ENCODE measurements at places on chromosomes 12 and 14.

DNA sequence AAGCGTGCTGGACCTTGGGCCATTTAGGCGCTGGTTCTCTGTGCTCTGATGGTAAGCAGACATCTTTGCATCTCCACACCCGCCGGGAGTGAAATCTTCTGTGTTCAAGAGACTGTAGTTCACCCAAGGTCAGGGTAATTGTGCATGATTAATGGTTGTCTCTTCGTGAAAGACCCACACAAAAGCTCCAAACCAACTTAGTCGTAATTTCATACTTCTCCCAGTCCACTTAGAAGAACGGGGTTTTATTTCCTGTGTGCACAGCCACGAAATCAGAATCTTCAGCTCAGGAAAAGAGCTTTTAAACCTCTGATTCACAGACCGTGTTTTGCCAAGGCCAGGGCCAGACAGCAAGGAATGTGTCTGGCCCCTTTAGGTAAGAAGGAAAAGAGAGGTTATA is 640.9 kb downstream of the MED13L start:
- H3K36me3 ChIP-seq: no peaks in the 10 kb centered on the region
- no peaks in the 10 kb centered on the region for H3K4me1 ChIP-seq
- DNase-seq: no peak
- no peak overlapping the region for H3K27ac ChIP-seq

- DNase-seq: no peak
- no peaks in the 10 kb centered on the region for H3K36me3 ChIP-seq
- H3K27me3 ChIP-seq: no peaks in the 10 kb centered on the region
- H3K4me3 ChIP-seq: no peak overlapping the region
Observed at GRCh38 chr14:51089278-51089677, 5.6 kb downstream of the TRIM9 start.

DNA sequence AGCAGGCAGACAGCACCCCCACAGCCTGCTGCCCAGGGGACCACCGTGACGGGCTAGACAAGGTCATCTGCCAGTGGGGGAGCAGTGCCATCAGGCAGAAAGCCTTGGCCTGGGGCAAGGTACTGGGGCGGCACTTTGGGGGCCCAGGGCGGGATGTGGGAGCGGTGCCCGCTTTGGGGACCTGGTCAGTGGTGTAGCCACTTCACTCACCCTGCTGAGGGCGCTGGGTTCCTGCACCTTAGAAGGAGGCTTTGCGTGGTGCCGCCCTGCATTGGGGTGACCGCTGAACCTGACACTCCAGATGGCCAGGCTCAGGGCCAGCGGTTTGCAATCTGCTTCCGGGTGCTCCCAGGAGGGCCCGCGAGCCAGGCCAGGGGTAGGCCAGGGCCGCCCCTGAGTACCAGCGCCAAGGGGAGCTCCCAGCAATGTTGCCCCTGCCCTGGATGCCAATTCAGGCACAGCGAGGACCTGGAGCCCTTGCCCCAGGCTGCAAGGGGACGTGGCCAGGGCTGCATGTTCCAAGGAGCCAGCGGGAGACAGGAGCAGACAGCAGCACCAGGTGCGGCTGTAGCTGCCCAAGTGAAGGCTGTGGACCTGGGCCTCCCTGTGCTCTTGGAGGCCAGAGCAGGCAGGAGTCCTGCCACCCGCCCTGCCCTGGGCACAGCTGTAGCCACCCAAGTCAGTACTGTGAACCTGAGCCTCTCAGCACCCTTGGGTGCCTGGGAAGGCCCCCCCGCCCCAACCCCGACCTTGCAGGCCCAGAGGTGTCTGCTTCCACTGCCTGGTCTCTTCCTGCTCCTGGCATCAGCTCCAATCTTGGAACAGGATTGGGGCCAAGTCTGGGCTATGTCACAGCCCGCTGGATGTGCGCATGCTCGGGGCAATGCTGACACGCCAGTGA is 550.7 kb downstream of the SLC6A15 start:
- H3K4me1 ChIP-seq: no peaks in the 10 kb centered on the region
- H3K4me3 ChIP-seq: no peak overlapping the region
- no peaks in the 10 kb centered on the region for H3K36me3 ChIP-seq
- DNase-seq: no peak
- H3K27ac ChIP-seq: no peak overlapping the region
- no peaks in the 10 kb centered on the region for H3K27me3 ChIP-seq

GRCh38 chr12:119710965-119711551 is 43.1 kb downstream of the PRKAB1 start:
- no peak overlapping the region for H3K27ac ChIP-seq
- H3K4me1 ChIP-seq: 0 out of 2 replicates have a peak, but pooled peaks cover 4% of the 10 kb centered on the region
- no peak for DNase-seq
- H3K27me3 ChIP-seq: no peaks in the 10 kb centered on the region
- peaks cover 18% of the 10 kb centered on the region for H3K36me3 ChIP-seq
- H3K4me3 ChIP-seq: no peak overlapping the region

GRCh38 chr12:46459861-46460545 is 87.4 kb upstream of the SLC38A2 start:
- no peak overlapping the region for H3K4me3 ChIP-seq
- H3K27me3 ChIP-seq: no peaks in the 10 kb centered on the region
- H3K4me1 ChIP-seq: peaks cover 8% of the 10 kb centered on the region
- DNase-seq: no peak

- H3K27me3 ChIP-seq: peaks cover 7% of the 10 kb centered on the region
- DNase-seq: no peak
- no peak overlapping the region for H3K4me3 ChIP-seq
- H3K27ac ChIP-seq: no peak overlapping the region
Observed at GRCh38 chr14:59634617-59635016, 58.0 kb upstream of the CCDC175 start.

DNA sequence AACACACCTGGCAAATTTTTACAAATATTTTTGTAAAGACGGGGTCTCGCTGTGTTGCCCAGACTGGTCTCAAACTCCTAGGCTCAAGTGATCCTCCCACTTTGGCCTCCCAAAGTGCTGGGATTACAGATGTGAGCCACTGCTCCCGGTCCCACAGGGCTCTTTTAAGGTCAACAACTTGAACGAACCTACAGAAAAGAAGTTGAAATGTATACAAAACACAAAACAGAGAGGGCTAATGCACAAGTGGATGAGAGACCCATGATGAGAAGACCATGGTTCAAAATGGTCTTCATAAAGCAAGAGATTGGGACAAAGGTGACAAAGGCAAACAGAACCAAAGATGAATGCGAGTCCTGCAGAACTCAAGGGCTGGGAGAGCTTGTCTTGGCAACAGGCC is 91.4 kb downstream of the CALM1 start:
- no peaks in the 10 kb centered on the region for H3K36me3 ChIP-seq
- no peak overlapping the region for H3K27ac ChIP-seq
- no peak for DNase-seq
- H3K4me1 ChIP-seq: no peaks in the 10 kb centered on the region
- H3K27me3 ChIP-seq: no peaks in the 10 kb centered on the region
